T-cell (primary cell): ENCODE measurements at places on chromosomes 7 and 10.

DNA sequence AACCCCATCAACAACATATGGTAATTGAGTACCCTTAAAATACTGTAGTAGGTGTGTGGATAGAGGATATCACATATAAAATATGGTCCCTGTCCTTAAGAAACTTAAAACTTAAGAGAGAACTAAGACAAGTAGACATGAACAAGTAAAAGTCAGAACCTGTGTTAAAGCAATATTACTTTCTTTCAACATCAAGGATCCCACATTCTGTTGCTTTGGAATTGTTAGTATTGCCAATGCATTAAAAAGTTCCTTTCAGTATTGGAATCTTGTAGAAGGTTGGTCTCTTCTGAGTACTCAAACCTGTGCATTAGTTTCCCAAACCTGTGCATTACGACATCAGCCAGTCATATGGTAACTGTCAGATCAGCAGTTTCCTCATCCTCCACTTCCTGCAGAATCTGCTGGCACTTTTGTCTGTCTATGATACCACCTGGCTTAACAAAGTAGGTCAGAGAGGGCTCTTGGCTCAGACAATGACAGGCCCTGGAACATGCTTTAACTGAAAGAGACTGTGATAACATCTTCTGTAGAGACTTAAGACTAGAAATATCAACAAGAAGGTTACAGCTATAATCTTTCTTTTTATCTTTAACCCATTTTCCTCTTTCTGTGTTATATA, 56.5 kb downstream of the CCDC71L start:
- no peak for DNase-seq

DNA sequence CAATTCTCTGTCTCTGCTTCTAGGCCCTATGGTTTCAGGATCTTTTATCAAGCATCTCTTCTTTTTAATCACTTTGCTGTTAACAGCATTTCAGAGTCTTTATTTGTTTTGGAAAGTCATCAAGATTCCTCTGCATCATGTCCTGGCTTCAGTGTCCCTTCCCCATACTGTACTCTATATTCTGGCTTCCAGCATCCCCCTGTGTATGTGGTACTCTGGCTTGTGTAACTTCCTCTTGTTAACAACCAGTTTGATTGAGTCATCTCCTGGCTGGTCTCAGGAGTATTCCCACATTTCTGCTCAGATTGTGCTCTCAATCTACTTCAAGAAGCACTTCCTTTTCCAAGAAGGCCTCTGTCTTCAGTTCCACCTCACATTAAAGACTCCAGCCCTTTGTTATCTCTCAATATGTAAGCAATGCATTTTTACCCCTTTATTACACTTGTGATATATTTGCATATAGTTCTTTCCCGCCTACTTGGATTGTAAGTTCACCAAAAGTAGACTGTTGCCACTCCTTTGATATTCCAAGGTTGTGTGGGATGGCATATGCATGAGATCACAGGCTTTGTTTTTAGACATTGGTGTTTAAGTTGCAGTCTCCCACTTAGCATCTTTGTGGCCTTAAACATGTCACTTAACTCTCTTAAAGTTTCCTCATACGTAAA, 15.1 kb upstream of the ATE1 start:
- no peak for DNase-seq

DNA sequence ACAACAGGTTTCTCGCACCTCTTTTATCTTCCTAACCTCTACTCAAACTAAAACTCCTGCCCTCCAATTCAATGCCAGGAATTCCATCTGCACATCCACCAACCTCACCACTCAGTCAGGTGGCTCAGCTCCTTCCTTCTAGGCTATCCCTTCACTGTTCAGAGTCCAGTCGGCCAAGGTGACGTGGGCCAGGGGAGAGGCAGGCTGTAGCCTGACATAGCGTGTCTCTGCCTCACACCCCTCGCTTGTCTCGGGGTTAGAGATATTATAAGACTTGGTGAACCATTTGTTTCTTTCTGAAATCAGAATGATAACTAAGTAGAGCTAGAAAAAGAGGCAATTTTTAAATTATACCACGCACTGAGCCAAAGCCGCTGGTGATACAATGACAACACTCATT, 31.1 kb downstream of the HIPK2 start:
- no peak for DNase-seq

DNA sequence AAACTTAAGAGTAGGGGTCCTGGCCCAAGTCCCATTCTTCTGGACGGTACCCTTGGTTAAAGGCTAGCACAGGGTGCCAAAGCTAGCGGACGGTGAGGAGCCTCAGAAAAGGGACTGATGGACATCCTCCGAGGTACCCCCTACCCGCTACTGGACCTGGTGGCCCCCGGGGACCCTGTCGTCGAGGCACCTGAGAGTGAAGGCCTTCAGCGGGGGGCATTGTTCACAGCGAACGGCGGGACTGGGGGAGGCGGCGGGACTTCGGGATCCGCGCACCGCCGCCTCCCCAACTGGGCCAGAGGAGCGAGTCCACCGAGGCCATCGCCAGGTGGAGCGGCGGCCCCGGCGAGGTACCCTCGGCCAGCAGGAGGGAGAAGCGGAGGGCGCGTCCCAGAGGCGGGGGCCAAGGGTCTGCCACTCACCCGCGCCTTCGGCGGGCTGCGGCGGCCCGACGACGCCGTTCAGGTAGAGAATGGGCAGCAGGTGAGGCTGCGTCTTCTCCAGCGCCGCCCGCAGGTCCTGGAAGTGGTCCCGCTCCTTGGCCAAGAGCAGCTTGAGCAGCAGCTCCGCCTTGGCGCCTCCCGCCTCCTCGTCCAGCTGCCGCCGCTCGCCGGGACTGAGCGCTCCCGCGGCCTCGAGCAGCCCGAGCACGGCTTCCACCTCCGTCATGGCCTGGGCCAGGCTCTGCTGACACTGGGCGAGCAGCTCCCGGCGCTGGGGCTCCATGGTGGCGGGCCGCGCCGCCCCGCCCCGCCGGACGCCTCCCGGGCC, 575 bp downstream of the DLG5 start:
- no peak for DNase-seq
